ENCODE measurements at places on chromosomes 2 and 18.

DNA sequence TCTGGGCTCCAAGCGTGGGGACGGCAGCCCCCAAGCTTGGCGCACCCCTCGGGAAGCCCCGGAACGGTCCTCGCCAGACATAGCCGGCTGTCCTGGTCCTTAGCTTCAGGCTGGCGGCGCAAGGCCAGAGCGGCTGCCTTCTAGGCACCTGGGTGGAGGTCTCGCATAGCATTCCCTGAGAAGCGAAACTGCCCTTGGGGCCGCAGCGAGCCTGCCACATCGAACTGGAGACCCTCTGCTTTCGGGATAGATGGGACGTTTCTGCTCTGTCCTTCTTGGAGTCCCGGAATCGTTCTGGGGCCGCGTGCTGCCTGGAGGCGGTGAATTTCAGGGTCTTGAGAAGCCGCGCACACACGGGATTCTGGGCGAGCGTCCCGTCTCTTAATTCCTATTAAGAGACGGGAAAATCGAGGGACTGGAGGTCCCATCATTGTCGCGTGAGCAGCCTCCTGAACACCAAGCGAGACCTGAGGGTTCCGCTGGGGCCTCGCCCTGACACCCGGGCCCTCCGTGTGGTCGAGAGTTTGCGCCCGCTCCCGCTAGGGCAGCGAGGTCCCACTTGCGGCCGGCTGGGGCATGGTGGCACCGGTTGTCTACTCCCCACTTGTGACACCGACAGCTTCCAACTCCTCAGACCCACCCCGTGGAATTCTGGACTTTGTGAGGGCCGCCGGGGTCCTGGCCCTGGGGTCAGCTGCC lies 9.7 kb upstream of the EN1 start:
- peaks cover 5% of the 10 kb centered on the region for H3K36me3 ChIP-seq
- H3K27me3 ChIP-seq = peaks cover 42% of the 10 kb centered on the region
- DNase-seq = no peak
- no peak overlapping the region for H3K27ac ChIP-seq
- H3K4me1 ChIP-seq = peaks cover 25% of the 10 kb centered on the region

DNA sequence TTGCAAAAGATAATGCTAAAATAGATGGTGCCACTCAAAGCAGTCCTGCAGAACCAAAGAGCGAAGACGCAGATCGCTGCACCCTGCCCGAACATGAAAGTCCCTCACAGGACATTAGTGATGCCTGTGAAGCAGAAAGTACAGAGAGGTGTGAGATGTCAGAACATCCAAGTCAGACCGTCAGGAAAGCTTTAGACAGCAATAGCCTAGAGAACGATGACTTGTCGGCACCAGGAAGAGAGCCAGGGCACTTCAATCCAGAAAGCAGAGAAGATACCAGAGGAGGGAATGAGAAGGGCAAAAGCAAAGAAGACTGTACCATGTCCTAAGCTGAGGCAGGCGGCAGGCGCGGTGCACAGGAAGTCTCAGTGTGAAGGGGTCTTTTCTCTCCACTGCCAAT lies 34.8 kb upstream of the RBM44 start:
- no peak overlapping the region for H3K4me3 ChIP-seq
- H3K27me3 ChIP-seq = peaks cover 1% of the 10 kb centered on the region
- peaks cover 37% of the 10 kb centered on the region for H3K36me3 ChIP-seq
- no peak for DNase-seq
- H3K4me1 ChIP-seq = no peaks in the 10 kb centered on the region
- no peak overlapping the region for H3K27ac ChIP-seq

- peaks cover 23% of the 10 kb centered on the region for H3K4me1 ChIP-seq
- H3K27me3 ChIP-seq = peaks cover 3% of the 10 kb centered on the region
- no peak overlapping the region for H3K4me3 ChIP-seq
- DNase-seq = no peak
- no peak overlapping the region for H3K27ac ChIP-seq
- no peaks in the 10 kb centered on the region for H3K36me3 ChIP-seq
Measured at GRCh38 chr2:153474407-153474806, 4.2 kb downstream of the RPRM start.

DNA sequence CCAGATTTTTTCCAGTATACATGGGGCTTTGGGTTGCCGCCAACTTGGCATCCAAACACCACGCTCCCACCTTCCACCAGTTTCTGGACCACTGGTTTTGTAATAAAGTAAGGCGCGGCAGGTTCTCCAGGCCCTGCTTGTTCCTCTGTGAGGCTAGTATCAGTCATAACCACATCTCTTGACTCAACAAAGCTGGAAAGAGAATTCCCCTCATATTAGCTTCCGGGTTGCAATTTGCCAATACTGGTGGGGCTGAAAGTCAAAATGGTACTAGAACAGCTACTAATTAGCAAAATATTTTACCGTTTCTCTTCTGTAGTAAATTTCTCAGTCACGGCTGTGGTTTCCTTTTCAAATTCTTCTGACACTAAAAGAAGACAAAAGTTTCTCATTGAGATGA lies 25.0 kb downstream of the TTN start:
- H3K4me3 ChIP-seq = no peak overlapping the region
- no peaks in the 10 kb centered on the region for H3K36me3 ChIP-seq
- no peak for DNase-seq
- no peak overlapping the region for H3K27ac ChIP-seq
- H3K4me1 ChIP-seq = no peaks in the 10 kb centered on the region

DNA sequence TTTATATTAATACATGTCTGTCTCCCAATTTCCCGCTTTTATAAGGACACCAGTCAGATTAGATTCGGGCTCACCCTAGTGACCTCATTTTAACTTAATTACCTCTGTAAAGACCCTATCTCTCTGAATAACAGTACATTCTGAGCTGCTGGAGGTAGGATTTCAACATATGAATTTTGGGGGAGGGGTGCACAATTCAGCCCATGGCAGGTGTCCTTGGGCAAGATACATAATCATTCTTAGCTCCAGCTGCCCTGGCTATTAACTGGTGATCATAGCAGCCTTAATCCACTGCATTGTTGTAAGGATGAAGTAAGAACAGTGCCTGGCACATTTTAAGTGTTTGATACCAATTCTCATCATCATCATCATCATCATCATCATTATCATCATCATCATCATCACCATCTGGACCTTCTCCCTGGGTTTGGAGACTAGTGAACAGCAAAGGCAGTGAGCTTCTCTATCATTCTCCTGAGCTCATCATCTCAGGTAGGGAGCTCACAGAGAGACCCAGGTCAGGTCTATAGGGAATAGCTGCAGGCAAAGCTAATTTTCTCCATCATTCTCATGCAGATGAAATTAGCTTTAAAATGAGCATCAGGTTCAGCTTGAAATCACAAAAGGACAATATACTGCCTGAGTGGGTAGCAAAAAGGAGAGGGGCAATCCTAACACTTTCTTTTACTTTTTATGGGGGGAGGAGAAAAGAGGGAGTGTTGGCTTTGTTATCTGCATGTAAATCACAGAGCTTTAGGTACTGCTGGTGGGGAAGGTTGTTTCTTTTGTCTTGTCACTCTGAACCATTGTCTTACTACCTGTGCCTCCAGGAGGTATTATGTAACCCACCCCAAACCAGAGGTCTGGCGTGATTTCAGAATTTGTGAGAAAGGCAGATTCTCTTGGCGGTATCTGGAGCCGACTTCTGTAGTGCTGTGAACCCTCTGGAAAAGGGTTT lies 125.5 kb upstream of the SPRED2 start:
- peaks cover 3% of the 10 kb centered on the region for H3K27me3 ChIP-seq
- no peaks in the 10 kb centered on the region for H3K36me3 ChIP-seq
- no peak overlapping the region for H3K27ac ChIP-seq
- no peak for DNase-seq
- H3K4me1 ChIP-seq = peaks cover 8% of the 10 kb centered on the region

GRCh38 chr2:47177043-47177565 lies 22.0 kb upstream of the STPG4 start:
- H3K27me3 ChIP-seq = peaks cover 24% of the 10 kb centered on the region
- H3K27ac ChIP-seq = peak overlapping the region; percentile 99
- H3K4me1 ChIP-seq = peaks cover 66% of the 10 kb centered on the region
- peak overlapping the region; percentile 100 for H3K4me3 ChIP-seq

DNA sequence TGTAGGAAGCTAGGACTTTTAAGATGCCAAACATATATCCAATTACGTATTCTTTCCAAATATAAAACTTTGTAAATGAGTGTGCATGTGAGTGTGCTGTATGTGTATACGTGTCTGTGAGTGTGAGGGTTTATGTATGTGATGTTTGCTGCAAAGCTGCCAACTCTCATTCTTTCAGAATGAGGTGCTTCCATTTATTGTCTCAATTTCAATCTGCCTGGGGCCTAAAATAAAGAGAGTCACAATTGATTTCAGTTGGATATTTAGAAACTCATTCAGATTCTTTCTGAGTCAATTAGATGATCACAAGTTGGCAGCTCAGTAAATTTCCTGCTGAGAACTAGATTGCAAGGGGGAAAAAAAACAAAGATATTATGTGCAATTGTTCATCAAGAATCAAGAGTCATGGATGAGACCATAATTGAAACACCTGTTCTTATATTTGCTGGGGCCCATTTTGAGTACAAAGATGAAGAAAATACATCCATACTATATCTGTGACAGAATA lies 621.2 kb upstream of the ACVR2A start:
- DNase-seq = no peak
- H3K27ac ChIP-seq = no peak overlapping the region

DNA sequence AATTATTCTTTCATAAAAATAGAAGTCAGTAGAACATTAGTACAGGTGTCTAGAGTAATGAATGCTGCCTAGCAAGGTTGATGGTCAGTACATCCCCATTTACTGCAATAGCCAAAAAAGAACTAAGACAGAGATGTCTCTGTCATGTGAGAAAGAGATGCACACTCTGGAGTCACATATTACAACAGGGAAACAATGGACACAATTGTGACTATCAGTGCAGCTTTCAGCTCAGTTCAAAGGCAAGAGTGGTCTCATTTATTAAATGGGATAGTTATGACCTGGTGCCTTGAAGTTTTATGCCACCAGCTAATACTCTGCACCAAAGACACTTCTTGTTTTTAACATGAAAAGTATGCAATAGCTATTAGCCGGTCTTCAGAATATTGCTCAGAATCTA lies 194.9 kb upstream of the CHAC2 start:
- no peaks in the 10 kb centered on the region for H3K36me3 ChIP-seq
- no peak overlapping the region for H3K4me3 ChIP-seq
- no peak overlapping the region for H3K27ac ChIP-seq
- no peaks in the 10 kb centered on the region for H3K4me1 ChIP-seq
- no peaks in the 10 kb centered on the region for H3K27me3 ChIP-seq

GRCh38 chr2:56053679-56054078 lies 130.1 kb upstream of the EFEMP1 start:
- H3K27me3 ChIP-seq = no peaks in the 10 kb centered on the region
- DNase-seq = no peak
- H3K27ac ChIP-seq = no peak overlapping the region
- H3K4me3 ChIP-seq = no peak overlapping the region
- H3K36me3 ChIP-seq = no peaks in the 10 kb centered on the region

DNA sequence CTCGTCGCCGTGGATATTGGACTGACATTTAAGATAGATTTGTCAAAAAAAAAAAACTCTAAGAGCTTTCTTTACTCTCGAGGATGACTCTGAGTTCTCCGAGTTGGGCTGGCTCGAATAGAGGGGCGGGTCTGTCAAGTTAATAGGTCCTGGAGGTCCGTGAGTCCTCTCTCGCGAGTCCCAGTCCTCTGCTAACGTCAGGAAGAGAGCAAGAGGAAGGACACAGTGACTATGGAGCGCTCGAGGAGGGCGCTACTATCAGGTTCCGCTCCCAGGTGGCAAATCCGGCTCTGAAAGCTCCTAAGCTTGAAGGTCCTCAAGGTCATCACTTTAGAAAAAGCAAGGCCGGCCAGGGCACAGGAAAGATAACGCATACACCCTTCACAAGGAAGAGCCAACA lies 404 bp upstream of the AKAIN1 start:
- H3K4me1 ChIP-seq = peaks cover 10% of the 10 kb centered on the region
- H3K4me3 ChIP-seq = no peak overlapping the region
- peaks cover 22% of the 10 kb centered on the region for H3K27me3 ChIP-seq
- no peak for DNase-seq
- H3K36me3 ChIP-seq = no peaks in the 10 kb centered on the region

GRCh38 chr2:229952256-229952835 lies 30.0 kb downstream of the FBXO36 start:
- no peak overlapping the region for H3K4me3 ChIP-seq
- no peak for DNase-seq
- no peak overlapping the region for H3K27ac ChIP-seq
- peaks cover 6% of the 10 kb centered on the region for H3K4me1 ChIP-seq
- H3K36me3 ChIP-seq = no peaks in the 10 kb centered on the region

GRCh38 chr2:64017811-64018700 lies 1.2 kb downstream of the VPS54 start:
- peaks cover 32% of the 10 kb centered on the region for H3K4me1 ChIP-seq
- no peak for DNase-seq
- peaks cover 10% of the 10 kb centered on the region for H3K36me3 ChIP-seq
- H3K27ac ChIP-seq = peak overlapping the region; percentile 97
- H3K4me3 ChIP-seq = peak overlapping the region; percentile 98

DNA sequence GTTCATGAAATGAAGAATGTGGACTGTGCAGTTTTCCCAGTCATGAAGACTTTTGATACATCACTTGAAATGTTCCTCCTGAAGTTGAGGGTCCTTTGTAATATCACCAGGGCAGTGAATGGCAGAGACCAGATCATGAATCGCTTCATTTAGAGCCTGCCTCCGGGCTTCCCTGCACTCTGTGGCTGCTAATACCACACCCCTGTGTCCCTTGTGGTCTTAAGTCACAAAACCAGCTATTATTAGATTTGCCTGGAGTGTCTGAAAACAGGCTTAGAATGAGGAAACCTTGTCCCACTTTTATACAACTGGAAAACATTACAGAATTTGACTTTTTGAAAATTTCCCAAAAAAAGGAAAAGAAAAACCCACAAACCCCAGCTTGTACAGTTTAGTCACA lies 147.9 kb downstream of the MGAT5 start:
- H3K27me3 ChIP-seq = peaks cover 3% of the 10 kb centered on the region
- H3K4me1 ChIP-seq = peaks cover 10% of the 10 kb centered on the region
- no peak for DNase-seq
- H3K4me3 ChIP-seq = no peak overlapping the region

DNA sequence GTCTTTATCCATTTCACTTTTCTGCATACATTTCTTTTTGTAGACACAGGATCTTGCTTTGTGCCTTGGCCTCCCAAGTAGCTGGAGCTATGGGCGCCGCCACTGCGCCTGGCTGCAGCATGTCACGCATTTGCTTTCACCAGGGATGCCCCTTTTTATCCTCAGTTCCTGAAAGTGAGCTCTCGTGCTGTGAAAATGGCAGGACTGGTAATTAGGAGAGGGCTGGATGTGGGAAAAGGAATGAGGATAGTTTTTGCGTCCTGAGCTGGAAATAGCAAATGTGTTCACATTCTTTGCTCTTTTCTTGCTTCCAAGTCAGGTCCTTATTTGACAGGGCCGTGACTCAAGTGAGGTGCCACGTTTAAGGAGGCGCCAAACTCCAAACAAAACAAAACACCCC lies 104.6 kb downstream of the LDLRAD4 start:
- H3K27ac ChIP-seq = no peak overlapping the region
- DNase-seq = no peak
- H3K36me3 ChIP-seq = peaks cover 20% of the 10 kb centered on the region
- H3K4me3 ChIP-seq = no peak overlapping the region

- H3K27me3 ChIP-seq = peaks cover 4% of the 10 kb centered on the region
- H3K4me3 ChIP-seq = no peak overlapping the region
- peaks cover 3% of the 10 kb centered on the region for H3K36me3 ChIP-seq
- DNase-seq = no peak
Measured at GRCh38 chr2:219314804-219315468, 5.7 kb upstream of the PTPRN start.

- H3K36me3 ChIP-seq = no peaks in the 10 kb centered on the region
- no peak overlapping the region for H3K27ac ChIP-seq
- no peaks in the 10 kb centered on the region for H3K27me3 ChIP-seq
- no peak for DNase-seq
- H3K4me1 ChIP-seq = peaks cover 7% of the 10 kb centered on the region
Measured at GRCh38 chr2:227853204-227853629, 18.2 kb upstream of the DAW1 start.

Data from endothelial cell (in vitro differentiated cells).